ENCODE measurements at places on chromosomes 6 and 20.

DNA sequence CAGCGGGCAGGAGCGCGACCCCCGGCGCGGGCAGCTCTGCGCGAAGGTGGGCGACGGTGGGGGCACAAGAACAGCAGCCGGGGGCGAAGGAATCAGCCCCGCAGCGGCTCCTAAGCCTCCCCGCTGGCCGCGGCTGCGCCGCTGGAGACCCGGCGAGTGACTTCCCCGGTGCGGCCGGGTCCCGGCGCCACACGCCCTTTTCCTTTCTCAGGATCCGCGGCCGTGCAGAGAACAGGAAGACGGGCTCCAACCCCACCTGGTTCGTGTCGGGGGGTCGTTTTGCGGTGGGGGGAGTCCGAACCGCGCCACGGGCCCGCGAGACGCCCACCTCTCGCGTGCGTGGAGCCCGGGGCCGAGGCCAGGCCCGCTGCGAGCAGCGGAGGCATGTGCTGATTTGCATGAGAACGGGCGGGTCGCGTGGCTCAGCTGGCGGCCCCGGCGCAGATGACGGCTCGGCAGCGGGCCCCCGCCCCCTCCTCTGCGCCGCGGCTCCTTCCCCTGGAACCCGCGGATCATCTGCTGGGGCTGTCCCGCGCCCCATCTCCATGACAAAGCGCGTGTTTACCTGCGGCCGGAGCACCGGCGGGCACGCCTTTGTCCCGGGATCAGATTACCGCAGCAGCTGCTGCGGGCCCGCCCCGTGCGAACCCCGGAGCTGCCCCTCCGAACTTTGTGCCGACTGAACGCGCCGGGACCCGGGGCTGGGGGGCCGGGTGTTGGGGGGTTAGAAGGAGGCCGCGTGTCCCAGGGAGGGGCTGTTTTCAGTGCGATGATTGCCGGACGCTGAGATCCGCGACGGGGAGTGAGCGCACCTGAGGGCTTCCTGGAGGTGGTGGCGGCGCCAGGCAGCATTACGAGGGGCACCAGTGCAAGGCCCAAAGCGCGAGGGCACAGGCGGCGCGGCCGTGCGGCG lies 4.9 kb upstream of the DLL1 start:
- no peak for DNase-seq

DNA sequence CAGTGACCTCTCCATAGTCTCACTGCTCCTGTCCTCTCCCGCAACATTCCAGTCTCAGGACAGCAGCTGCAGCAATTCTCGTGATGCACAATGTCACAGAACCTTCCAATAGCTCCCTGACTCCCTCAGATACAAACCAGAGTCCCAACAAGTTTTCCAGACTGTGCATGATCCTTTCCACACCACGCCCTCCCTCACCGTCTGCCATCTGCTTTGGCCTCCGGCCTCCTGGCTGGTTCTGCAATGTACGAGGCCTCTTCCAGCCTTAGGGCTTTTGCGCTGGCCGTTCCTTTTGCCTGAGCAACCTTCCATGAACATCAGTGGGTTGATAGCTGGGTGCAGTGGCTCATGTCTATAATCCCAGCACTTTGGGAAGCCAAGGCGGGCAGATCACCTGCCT lies 9.6 kb downstream of the FNDC1 start:
- no peak for DNase-seq

GRCh38 chr6:7424058-7424457 lies 34.5 kb downstream of the RIOK1 start:
- no peak for DNase-seq

DNA sequence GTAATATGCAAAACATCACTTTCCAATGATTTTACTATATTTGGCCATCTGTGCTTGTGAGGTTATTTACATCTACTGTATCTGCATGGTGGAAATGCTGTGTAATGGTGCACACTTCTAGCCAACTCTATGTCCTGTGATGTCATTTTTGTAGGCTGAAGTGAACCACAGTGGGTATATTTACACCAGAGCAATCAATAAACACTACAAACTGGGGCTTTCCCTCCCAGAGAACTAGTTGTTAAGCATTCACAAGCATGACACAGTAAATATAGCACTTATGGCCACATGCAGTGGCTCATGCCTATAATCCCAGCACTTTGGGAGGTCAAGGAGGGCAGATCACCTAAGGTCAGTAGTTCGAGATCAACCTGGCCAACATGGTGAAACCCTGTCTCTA lies 4.9 kb downstream of the SLC22A2 start:
- no peak for DNase-seq

DNA sequence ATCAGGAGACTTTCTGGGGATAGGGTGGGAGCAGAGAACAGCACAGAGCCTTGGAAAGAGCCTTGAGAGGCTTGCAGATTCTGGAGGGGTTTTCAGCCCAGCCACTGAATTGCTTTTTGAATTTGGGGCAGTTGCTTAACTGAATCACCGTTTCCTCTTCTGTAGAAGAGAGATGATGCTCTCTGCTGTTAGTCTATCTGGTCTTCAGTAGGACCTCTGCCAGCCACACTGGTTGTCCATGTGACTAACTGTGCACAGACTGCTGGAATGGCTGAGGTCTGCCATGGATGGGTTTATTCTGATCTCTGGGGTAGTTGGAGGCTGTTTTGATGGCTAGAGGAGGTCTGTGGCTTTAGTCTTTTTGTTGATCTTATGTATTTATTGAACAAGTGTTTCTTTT lies 21.4 kb upstream of the PRDM1 start:
- DNase-seq: no peak

GRCh38 chr6:7911345-7911725 lies 747 bp upstream of the TXNDC5 start:
- no peak for DNase-seq

DNA sequence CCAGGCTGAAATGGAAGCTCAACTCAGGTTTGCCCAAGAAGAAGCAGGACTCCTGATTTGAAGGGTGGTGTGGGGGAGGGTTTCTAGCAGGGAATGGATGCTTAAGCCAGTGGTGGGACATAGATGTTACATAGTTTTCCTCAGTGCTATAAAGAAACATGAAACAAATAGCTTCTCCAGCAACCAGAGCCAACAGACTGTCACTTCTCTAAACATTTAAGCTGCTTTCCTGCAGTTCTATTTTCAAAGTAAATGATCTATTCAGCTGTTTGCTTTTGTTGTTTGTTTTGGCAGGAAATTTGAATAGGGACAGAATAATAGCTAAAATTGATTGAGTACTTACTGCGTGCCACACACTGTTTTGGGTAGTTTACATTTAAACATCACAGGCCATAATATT lies 169.0 kb downstream of the UST start:
- no peak for DNase-seq

GRCh38 chr6:4698901-4699659 lies 77.1 kb upstream of the CDYL start:
- DNase-seq: no peak

Measured in esophagus squamous epithelium (tissue), 5 donors.